Suprapubic skin (tissue), 4 donors: ENCODE measurements at places on chromosomes 12 and 14.

DNA sequence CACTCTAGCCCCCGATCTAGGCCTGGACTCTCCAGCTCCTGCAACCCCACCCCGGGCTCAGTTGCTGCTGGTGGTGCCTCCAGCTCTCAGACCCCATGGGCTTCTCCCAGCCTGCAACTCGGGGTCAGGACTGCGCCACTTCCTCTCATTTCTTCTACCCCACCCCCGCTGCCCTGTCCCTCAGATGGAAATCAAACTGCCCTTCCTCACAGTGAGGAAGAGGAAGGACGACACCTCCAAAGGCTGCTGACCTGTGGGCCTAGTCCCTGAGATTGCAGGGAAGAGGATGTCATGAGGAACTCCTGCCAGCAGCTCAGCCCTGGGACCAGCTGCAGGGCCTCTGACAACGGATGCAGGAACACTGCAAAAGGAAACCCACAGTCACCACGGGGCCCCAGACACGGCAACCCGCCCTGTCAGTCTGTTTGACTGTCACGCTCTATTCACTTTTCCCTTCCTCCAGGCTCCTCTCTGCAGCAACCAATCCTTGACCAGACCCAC, 29.3 kb upstream of the PNMA1 start:
- no peak overlapping the region for H3K4me3 ChIP-seq
- H3K27ac ChIP-seq, result peak overlapping the region; percentile 85
- no peaks in the 10 kb centered on the region for H3K27me3 ChIP-seq
- peaks cover 14% of the 10 kb centered on the region for H3K36me3 ChIP-seq
- peaks cover 100% of the 10 kb centered on the region for H3K4me1 ChIP-seq
- DNase-seq, result no peak

DNA sequence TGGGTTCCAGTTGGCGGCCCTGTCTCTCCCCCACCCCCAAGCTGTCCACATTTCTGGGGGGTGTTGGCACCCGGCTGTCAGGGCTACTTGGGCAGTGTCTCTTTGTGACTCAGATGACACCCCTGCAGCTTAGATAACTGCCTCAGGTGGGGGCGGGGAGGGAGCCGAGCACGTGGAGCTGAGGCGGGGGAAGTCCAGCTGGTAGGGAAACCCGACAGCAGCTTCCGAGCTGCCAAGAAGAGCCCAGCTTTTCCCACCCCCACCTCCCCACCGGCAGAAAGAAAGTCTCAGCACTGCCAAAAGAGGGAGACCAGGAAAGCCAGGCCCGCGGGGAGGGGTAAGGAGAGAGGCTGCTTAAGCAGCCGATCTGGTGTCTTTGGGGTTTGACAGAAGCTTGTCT, 1.4 kb downstream of the LRTM2 start:
- no peak overlapping the region for H3K4me3 ChIP-seq
- no peak overlapping the region for H3K27ac ChIP-seq
- no peaks in the 10 kb centered on the region for H3K4me1 ChIP-seq
- H3K36me3 ChIP-seq, result no peaks in the 10 kb centered on the region
- H3K27me3 ChIP-seq, result peaks cover 76% of the 10 kb centered on the region
- no peak for DNase-seq

- peaks cover 11% of the 10 kb centered on the region for H3K27me3 ChIP-seq
- H3K36me3 ChIP-seq, result no peaks in the 10 kb centered on the region
- H3K27ac ChIP-seq, result no peak overlapping the region
- H3K4me3 ChIP-seq, result no peak overlapping the region
- no peak for DNase-seq
These were observed 23.8 kb downstream of the SLC6A13 start for GRCh38 chr12:238736-239398.

DNA sequence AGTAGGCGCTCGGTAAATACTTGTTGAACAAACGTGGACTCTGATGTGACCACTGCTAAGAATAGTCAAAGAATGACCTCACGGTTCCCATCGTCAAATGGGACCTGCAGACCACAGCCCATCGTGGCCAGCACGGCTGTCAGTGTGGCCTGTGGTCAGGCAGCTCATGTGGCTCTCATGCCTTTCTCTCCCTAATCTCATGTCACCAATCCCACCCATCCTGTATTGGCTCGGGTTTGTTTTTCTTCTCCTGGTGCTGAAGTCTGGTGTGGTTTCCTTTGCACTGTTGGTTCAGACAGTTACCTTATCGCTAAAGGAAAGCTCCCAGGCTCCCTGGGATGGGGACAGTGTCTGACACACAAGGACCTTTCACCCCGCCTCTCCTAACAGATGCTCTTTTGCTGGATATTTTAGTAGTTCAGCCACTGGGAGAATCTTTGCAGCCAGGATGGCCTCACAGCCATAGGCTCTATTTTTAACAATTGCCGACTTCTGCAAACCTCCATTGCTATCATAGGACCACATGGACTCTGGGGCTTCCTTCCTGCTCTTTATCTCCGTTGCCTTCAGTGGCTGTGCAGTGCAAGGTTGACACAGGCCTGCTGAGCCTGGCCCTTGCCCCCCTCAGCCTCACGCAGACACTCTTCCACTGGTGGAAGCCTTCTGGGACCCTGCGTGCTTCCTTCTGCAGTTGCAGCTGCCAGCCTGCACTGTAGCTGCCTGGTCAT, 293.1 kb upstream of the FKBP4 start:
- no peak overlapping the region for H3K4me3 ChIP-seq
- DNase-seq, result no peak
- no peaks in the 10 kb centered on the region for H3K27me3 ChIP-seq
- no peaks in the 10 kb centered on the region for H3K4me1 ChIP-seq
- H3K27ac ChIP-seq, result no peak overlapping the region
- no peaks in the 10 kb centered on the region for H3K36me3 ChIP-seq

DNA sequence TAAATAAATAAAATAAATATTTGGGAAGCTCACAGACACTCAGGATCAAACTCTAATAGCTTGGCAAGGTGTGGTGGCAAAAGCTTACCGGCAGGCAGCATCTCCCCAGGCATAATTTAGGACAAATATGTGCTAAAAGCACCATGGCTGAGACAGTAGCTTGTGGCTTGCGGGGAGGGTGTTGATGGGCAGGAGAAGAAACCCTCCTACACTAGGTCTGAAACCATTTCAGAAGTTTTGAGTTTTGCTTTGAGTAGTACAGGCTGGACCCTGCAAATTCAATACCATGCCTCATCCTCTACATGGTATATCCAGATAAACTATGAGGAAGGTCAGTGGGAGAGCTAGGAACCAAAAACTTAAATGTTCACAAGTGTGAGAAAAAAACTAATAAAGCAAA, 33.1 kb downstream of the MAP3K9 start:
- no peaks in the 10 kb centered on the region for H3K4me1 ChIP-seq
- DNase-seq, result no peak
- no peaks in the 10 kb centered on the region for H3K36me3 ChIP-seq

GRCh38 chr14:79661752-79662151, 549.6 kb downstream of the DIO2 start:
- no peaks in the 10 kb centered on the region for H3K36me3 ChIP-seq
- no peak overlapping the region for H3K4me3 ChIP-seq
- no peak overlapping the region for H3K27ac ChIP-seq
- DNase-seq, result no peak

DNA sequence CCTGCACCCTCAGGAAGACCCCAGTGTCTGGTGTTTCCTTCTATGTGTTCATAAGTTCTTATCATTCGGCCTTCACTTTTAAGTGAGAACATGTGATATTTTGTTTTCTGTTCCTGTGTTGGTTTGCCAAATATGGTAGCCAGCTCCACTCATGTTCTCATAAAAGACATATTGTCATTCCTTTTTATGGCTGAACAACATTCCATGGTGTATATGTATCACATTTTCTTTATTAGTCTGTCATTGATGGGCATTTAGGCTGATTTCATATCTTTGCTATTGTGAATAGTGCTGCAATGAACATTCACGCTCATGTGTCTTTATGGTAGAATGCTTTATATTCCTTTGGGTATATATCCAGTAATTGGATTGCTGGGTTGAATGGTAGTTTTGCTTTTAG, 645.1 kb downstream of the SLC16A7 start:
- H3K27me3 ChIP-seq, result no peaks in the 10 kb centered on the region
- no peak for DNase-seq

DNA sequence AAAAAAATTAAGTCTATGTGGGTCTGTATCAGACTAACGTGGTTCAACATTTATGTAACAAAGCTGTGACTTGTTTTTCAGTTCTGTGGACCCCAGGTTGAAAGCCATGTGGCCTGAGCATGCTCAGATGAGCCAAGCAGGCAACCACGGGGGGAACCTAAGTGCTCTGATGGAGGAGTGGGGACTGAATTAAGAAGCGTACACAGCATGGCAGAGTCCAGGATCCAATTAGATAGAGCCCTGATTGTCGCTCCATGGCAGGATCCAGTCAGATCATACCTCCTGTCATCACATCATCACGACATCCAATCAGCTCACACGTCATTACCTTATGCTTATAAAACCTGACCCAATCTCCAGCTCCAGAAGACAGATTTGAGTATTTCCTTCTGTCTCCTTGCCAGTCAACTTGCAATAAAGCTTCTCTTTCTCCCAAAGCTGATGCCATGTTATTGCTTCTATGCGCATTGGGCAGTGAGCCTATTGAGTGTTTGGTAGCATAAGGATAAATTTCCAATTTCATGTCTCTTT, 1013.1 kb upstream of the TMEM132C start:
- H3K27me3 ChIP-seq, result no peaks in the 10 kb centered on the region
- H3K36me3 ChIP-seq, result no peaks in the 10 kb centered on the region
- DNase-seq, result no peak
- H3K4me1 ChIP-seq, result no peaks in the 10 kb centered on the region
- no peak overlapping the region for H3K27ac ChIP-seq

- H3K27ac ChIP-seq, result no peak overlapping the region
- H3K36me3 ChIP-seq, result no peaks in the 10 kb centered on the region
- no peaks in the 10 kb centered on the region for H3K27me3 ChIP-seq
- H3K4me1 ChIP-seq, result peaks cover 3% of the 10 kb centered on the region
These were observed 23.5 kb downstream of the ASB2 start for GRCh38 chr14:93952829-93953228.

DNA sequence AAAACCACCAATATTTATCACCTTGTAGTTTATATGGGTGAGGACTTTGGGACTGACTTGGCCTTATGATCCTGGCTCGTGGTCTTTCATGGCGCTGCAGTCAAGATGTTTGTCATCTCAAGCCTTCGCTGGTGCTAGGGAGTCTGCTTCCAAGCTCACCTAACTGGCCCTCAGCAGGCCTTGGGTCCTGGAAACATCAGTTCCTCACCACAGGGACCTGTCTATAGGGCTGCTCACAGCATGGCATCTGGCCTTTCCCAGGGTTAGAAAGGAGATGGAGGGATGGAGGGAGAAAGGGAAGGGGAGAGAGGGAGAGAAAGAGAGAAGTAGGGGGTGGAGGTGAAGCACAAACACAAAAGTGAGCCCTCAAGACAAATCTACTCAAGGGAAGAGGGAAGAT, 31.7 kb downstream of the VCPKMT start:
- H3K4me3 ChIP-seq, result no peak overlapping the region
- peak overlapping the region; percentile 83 for H3K27ac ChIP-seq
- peaks cover 27% of the 10 kb centered on the region for H3K4me1 ChIP-seq
- no peak for DNase-seq
- no peaks in the 10 kb centered on the region for H3K36me3 ChIP-seq

GRCh38 chr12:115626210-115626609, 651.3 kb downstream of the MED13L start:
- no peak overlapping the region for H3K27ac ChIP-seq
- no peak for DNase-seq
- H3K4me1 ChIP-seq, result no peaks in the 10 kb centered on the region
- H3K36me3 ChIP-seq, result no peaks in the 10 kb centered on the region

- no peak for DNase-seq
- no peaks in the 10 kb centered on the region for H3K27me3 ChIP-seq
- no peak overlapping the region for H3K4me3 ChIP-seq
- no peaks in the 10 kb centered on the region for H3K4me1 ChIP-seq
- H3K27ac ChIP-seq, result no peak overlapping the region
These were observed 74.6 kb downstream of the RERG start for GRCh38 chr12:15146585-15146984.

DNA sequence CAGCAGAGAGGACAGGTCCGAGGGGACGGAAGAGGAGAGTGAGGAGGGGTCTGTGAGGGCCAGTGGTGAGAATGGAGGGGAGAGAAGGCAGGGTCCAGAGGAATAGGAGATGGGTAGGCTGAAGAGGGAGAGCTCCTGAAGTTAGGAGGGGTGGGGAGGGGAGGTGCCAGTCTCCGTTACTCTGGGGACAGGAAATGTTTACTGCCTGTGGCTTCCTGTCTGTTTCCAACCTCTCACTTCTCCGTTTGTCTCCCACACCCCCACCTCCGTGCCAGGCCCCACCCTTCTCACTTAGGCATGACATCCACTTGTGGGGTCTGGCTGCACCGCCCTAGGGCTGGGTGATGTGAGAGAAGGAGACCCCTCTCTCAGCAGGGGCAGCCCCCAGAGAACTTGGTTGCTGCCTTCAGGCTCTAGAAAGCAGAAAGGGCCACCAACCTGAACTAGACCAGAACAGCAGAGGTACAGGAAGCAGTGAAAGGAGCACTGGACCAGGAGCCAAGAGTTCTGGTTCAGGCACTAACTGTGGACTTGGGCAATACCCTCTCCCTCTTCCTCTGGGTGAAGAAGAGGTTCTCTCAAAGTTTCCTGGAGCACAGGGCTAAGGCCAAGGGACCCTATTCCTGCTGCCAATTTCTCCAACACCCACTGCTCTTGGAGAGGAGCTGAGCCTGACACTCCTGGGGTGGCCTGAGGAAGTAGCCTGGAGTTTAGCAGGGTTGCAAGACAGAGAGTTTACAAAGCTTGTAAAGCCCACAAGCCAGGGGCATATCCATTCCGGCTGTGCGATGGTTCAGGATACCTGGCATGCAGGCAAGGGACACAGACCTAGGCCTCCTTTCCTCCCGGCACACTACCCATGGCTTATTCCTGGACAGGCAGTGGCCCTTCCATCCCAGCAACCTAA, 5.5 kb downstream of the ITGA5 start:
- peak overlapping the region; percentile 73 for H3K27ac ChIP-seq
- H3K4me3 ChIP-seq, result peak overlapping the region; percentile 64
- peak; percentile 89 for DNase-seq
- peaks cover 19% of the 10 kb centered on the region for H3K36me3 ChIP-seq
- H3K27me3 ChIP-seq, result no peaks in the 10 kb centered on the region
- H3K4me1 ChIP-seq, result peaks cover 73% of the 10 kb centered on the region

GRCh38 chr14:91232052-91232451, 12.5 kb downstream of the GPR68 start:
- no peak overlapping the region for H3K4me3 ChIP-seq
- H3K27ac ChIP-seq, result no peak overlapping the region
- H3K4me1 ChIP-seq, result no peaks in the 10 kb centered on the region
- H3K27me3 ChIP-seq, result no peaks in the 10 kb centered on the region
- H3K36me3 ChIP-seq, result peaks cover 4% of the 10 kb centered on the region

- H3K27ac ChIP-seq, result no peak overlapping the region
- peaks cover 15% of the 10 kb centered on the region for H3K27me3 ChIP-seq
- no peak for DNase-seq
These were observed 87.4 kb downstream of the B4GALNT3 start for GRCh38 chr12:546920-547845.

GRCh38 chr12:87274594-87275245, 754.5 kb downstream of the C12orf50 start:
- H3K4me3 ChIP-seq, result no peak overlapping the region
- no peaks in the 10 kb centered on the region for H3K4me1 ChIP-seq
- no peak for DNase-seq
- H3K27me3 ChIP-seq, result no peaks in the 10 kb centered on the region
- H3K36me3 ChIP-seq, result no peaks in the 10 kb centered on the region
- no peak overlapping the region for H3K27ac ChIP-seq
